Kidney capillary endothelial cell (primary cell): ENCODE measurements at places on chromosomes 12 and 14.

DNA sequence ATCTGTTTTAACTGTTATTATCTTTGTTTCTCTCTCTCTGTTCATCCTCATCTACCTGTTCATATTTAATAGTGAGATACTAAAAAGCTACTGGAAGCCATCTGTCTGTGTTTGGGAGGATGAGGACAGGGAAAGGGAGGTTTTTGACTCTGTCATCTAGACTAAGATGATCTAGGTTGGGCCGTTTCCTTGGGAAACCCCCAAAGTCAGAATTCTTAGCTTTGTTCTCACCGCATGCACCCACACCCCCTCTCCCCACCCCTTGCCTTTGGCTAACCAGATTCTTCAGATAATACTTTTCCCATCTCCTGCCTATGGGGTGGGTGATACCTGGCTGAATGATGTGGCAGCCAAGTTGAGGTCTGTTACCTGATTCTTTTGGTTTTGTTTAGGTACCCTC, 73.0 kb downstream of the PRICKLE1 start:
- DNase-seq = no peak

- no peak for DNase-seq
Measured at GRCh38 chr12:68831751-68832503, 23.9 kb downstream of the MDM2 start.

- DNase-seq = no peak
Measured at GRCh38 chr14:53947094-53947445, 9.6 kb downstream of the BMP4 start.

DNA sequence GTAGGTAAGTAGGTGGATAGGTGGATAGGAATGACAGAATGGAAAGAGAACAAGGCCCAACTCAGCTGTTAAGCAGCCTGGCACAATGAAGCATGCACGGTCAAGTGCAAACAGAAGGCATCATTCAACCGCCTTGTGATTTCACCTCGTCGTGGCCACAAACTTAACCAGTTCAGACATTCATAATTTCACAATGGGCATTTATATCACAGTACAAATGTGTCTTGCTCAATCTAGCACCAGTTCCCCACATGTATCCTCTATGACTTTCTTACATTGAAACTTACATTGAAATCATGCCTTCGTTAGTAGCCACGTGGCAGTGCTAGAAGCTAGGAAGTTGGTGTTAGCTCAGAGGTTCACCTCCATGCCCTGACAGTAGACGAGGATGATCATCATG, 207.5 kb downstream of the ETV6 start:
- no peak for DNase-seq

- no peak for DNase-seq
Measured at GRCh38 chr12:65016881-65017650, 104.0 kb downstream of the WIF1 start.

GRCh38 chr14:23454445-23454856, 15.1 kb upstream of the NGDN start:
- no peak for DNase-seq

DNA sequence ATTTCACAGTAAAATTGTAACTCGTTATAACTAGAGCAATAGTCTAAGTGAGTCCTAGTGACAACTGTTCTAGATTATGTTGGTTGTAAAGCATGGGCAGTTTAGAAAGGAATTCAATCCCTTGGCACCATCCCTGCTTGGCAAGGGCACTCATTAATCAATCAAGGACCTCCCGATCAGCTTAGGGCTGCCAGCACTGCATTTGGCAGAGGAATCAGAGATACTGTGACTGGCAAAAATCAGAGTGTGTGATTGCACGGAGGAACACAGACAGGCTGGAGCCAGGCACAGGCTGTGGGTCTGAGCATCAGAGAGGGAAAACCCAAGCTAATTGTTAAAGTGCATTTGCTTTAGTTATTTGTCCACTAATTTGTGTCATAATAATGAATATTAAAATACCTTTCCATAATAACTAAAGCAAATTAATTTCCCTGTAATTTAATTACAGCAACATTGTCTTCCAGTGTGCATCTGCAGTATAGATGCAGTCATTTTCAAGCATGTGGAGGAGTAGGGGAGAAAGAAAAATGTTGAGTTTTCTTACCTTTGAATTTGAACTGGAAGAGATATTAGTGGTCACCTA, 3.2 kb upstream of the EGLN3 start:
- DNase-seq = no peak

DNA sequence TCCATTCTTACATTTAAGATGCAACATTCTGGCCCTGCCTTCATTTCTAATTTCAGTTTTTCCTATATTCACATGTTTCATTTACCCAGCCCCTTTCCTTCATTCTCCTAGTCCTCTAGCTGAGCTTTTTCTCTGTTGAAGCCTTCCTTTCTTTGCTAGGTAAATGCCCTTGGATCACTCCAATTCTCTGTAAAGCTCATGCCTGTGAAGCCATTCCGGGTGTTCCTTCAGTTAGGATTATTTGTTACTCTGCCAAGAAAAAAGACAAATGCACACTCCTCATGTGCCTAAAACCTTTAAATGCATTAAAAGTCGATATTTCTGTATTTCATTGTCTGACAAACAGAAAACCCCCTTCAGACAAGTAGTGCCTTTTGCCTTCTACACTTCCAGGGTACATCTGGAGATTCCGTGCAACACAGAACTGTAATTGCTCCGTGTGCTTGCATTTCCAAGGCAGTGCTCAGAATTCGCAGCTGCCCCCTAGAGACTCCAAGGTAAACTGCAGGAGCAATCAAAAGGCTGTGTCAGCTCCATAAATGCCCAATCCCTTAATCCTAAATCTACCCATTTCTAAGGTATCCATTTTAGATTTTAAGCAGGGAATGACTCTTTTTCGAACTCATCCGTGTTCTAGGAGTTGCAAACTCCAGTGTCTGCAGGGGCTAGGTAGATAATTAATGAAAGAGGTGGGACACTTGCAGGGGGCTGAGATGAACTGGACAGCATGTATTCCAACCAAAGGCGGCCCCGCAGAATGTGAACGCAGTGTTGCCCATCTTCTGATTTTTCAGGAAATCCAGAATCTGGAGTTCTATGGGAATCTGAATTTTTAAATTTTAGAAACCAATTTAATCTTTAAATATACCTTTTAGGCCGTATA, 320.2 kb downstream of the GRIN2B start:
- DNase-seq = peak; percentile 40

DNA sequence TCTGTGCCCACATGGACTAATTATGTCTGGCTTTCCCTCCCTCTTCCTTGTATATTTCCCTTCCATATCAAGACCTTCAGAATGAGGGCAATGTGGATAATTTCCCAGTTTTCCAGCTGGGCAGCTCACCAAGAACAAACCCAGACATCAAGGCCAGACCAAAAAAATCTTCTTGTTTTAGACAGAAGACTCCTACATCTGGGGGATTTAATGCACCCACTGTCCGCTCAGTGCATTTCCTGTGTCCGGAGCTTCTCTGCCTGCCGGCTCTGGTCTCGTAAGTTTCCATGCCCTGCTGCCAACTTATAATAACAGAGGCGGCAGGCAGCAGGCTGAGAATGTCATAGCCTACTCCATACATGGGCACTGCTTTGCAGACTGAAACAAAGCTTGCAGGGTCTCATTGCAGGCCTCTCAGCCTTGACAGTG, 207.2 kb upstream of the BCL2L14 start:
- no peak for DNase-seq

GRCh38 chr14:33899723-33900341, 51.0 kb downstream of the EGLN3 start:
- no peak for DNase-seq

GRCh38 chr14:104331871-104332605, 193.7 kb downstream of the KIF26A start:
- DNase-seq = no peak

DNA sequence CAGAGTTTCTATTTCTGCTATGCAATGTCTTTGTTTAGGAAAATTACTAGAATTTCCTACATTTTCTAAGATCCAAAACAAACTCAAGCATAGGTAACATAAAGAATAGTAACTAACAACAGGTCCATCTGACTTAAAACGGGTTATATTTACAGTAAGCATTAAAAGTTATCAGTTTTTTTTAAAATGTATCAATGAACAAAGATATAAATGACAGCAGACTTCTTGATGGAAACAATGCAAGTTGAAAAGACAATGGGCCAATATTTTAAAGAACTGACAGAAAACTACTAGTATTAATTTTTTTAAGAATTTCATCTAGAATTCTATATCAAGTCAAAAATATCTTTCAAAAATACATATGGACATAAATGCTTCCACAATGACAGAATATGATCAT, 367.1 kb upstream of the MGAT4C start:
- DNase-seq = no peak

- no peak for DNase-seq
Measured at GRCh38 chr14:66530526-66530925, 22.6 kb downstream of the GPHN start.

DNA sequence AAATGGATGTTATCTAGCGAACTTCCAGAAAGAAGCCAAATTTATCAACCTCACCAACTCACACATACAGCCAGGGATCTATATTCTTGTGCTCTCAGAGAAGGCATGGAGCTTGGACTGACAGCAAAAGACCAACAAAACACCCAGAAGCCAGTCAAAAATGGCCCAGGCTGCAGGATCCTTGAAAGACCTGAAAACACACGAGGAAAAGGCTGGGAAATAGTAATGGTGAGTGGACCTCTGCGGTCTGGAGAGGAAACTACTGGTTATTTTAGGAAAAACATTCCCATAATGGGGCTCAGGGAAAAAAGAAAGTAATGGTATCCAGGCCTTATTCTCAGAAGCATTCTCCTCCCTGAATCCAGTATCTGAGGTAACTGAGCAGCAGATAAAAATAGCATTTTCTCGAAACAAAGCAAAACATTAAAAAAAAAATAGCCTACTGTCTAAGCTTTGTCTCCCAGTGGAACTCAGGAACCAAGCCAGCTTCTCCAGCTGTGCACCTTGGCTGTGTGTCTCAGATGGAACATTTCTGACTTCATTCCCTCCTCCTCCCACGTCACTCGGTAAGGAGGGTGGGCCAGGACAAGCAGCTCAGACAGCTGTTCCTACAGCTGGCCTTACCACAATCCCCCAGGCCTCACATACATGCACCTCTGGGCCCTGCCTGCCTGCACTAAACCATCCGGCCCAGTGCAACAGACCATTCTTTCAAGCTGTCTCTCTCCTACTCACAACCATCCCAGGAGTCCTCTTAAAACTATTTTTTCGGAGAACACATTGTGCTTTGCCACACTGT, 249.9 kb downstream of the DAD1 start:
- DNase-seq = no peak

GRCh38 chr14:91889477-91890211, 22.3 kb upstream of the TC2N start:
- DNase-seq = no peak

- no peak for DNase-seq
Measured at GRCh38 chr12:25714198-25714984, 161.3 kb upstream of the LMNTD1 start.

DNA sequence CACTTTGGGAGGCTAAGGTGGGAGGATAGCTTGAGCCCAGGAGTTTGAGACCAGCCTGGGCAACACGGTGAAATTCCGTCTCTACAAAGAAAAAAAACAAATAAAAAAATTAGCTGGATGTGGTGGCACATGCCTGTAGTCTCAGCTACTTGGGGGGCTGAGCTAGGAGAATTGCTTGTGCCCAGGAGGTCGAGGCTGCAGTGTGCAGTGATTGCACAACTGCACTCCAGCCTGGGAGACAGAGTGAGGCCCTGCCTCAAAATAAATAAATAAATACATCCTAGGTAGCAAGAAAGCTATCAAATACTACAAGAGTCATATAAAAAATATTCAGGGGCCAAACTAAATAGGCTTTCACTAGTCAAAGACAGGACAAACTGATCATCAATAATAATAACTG, 6.2 kb downstream of the KLHL28 start:
- no peak for DNase-seq

DNA sequence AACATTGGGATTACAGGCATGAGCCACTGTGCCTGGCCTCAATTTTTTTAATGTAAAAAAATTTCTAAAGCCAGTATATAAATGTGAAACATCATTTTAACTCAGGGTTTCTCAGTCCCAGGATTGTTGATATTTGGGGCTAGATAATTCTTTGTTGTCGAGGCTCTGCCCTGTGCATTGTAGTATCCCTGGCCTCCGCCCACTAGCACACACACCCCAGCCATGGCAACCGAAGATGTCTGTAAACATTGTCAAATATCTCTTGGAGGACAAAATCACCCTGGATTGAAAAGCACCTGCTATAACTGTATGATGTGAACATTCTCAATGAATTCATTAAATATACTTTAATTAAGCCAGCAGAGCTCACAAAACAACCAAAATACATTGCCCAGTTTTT, 8.4 kb upstream of the CIT start:
- DNase-seq = no peak

GRCh38 chr14:95077345-95077744, 80.0 kb downstream of the DICER1 start:
- DNase-seq = no peak

DNA sequence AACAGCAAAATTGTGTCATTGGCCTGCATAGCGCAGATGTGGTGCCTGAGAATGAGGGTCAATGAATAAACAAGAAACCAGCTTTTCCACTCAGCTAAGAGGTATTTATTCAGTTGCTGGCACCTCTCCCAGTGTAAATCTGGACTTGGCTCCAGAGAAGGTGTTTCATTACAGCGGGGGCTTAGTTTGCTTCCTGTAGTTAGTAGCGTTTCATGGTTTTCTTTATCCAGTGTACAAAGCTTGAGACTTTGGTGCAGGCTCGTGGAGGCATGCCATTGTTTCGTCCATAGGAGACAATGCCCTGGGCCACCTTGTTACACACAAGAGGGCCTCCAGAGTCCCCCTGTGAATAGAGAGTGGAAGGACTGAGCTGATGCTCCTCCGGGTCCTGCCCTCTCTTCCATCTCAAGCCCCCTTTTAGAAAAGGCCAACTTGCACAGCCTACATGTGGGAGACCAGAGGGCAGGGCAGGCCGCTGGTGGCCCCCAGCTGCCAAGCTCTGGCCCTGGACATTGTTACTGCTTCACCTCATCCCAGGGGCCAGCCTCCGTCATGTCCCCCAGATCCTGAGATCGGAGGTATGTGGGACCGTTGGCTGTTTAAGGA, 3.0 kb downstream of the GZMB start:
- no peak for DNase-seq

DNA sequence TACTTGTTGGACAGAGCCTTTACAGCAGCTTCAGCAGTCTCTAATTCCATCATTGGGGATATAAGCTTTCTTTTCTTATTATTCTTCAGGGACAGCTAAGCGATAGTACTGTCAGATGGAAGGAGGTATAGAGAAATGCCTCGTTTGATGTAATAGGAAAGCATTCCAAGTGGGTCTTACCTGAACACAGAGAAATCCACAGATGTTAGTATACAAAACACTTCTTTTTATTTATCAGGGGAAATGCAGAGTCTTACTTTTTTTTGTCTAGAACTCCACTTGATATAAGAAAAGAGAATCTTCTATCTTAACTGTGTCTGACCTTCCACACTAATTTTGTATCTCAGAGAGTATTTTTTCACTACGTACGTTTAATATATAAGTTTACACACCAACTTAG, 1.9 kb downstream of the SYT1 start:
- no peak for DNase-seq
